ENCODE measurements at places on chromosomes 4 and X. TPM values are rescaled to one million over a fixed set of nuclear protein-coding genes. Genes with fewer than 3 reads are reported as not detected.

Gene FMR1
- total RNA-seq = 34.3 TPM

Gene PDGFRA
- 0.05 TPM for total RNA-seq

Gene UGT2B10
- total RNA-seq = not detected

Gene FAM156A
- total RNA-seq = 40.6 TPM

Gene CT83
- total RNA-seq = not detected

Gene ZXDB
- 13.9 TPM for total RNA-seq

Data from NCI-H460 (cell line).